ENCODE measurements at places on chromosomes 7 and 10.
A peak's percentile ranks its signal among the peaks of the same experiment; 100 is the strongest.

GRCh38 chr10:53909791-53910190, 891.2 kb downstream of the PCDH15 start:
- DNase-seq = no peak

DNA sequence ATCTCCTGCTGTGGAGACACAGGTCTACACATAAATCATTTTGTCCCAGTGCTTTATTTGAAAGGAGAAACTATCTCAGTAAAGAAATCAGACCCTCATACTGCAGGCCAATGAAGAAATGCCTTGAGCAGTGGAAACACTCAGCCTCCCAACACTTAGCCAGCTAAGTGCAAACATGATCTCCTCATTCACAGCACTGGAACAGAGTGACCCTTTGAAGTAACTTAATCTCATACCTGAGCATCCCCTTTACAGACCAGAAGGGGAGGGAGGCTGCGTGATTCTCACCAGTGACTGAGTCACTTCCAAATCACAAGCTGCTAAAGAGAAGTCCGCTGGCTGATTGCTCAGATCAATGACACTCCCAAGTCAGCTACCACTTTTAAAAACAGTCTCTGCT, 4.5 kb downstream of the CHST15 start:
- DNase-seq = no peak

- DNase-seq = no peak
Measured at GRCh38 chr7:28732071-28732869, 225.9 kb downstream of the TRIL start.

DNA sequence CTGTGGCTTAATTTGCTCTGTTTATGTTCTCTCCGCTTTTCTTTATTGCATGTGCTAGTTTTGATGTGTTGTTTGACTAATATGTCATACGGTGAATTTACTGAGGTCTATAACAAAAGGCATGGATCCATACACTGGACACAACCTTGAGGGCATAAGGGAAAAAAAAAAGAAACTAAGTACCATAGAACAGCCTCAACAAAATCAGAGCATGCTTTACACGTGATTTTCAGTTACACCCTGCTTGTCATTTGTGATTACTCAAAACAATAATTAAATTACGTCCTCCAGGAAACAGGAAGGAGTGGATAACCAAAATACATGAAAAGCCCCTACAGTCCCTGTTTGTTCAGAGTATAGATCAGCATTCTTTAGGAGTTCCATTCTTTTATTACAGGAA, 150.5 kb downstream of the CRPPA start:
- DNase-seq = no peak

DNA sequence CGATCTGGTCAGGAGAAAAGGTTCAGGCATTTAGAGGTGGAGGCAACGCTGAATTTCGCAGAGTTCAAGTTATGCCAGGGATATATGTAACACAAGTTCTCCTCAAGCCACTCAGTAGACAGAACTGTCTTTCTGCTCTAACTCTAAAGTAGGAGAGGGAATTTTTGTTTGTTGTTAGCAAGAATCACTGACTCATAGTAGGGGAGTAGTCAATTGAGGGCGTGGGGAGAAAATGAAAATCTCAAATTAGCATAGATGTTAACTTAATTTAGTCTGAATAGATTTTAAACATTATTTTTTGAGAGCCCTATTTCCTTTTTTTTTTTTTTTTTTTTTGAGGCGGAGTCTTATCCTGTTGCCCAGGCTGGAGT, 34.6 kb downstream of the PSMC2 start:
- no peak for DNase-seq

GRCh38 chr10:35398908-35399307, 62.6 kb downstream of the CCNY start:
- DNase-seq = no peak

DNA sequence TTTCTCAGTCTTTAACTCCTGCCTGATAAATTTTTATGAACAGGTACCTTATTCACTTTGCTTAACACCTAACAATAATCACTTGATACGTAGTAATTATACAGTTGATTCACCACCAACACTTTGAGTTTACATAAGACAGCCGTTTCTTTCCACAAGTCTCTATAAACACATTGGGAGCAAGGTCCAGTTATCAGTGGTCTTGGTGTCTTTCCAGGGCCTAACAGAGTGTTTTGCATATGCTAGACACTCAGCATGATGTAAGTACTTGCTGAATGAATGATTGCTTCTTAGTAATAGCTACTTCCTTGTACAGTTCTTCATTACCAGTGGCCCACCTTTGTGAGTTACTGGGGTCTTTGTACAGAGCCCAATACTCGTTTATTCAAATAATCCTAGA, 6.4 kb downstream of the CLDN12 start:
- no peak for DNase-seq

DNA sequence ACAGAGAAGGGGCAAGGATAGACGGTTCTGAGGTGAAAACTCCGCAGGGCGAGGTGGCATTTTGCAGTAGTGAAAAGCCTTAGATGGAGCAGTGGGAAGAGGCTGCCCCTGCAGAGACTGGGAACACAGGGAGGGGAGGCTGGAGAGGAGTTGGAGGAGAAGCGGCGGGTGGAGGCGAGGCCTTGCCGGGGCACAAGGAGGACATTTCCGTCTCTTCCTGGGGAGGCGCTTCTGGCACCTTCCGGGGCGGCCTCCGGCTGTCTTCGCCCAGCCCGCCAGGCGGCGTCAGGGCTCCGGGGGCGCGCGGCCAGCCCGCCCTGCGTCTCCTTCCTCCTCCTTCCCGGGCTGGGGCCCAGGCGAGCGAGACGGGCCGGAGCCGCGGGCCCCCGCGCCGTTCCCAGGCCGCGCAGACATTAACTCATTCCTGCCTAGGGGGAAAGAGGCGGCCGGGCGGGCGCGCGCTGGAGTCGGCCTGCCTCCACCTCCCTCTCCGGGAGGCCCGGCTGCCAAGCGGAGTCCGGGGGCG, 42.7 kb downstream of the LDB3 start:
- DNase-seq = peak; percentile 10

DNA sequence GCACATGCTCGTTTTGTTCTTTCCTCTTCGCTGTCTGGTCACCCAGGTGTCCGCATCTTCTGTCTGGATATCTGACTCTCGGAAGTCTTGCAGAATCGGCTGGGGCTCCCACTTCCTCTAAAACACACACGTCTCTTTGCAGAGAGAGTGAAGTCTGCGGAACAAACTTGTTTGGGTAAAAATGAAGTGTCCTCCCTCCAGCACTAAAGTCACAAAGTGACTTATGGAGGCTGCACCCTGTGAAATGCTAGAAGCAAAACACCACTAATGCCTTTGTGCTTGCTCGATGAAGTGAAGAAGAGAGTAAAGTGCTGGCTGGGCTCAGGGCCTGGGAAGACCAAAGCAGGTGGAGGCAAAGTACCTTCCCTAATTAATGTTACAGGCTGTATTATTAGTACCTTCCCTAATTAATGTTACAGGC, 71.4 kb downstream of the FGFR2 start:
- no peak for DNase-seq

- no peak for DNase-seq
Measured at GRCh38 chr10:20299034-20299736, 483.0 kb downstream of the PLXDC2 start.

- no peak for DNase-seq
Measured at GRCh38 chr7:158798741-158799140, 30.6 kb downstream of the ESYT2 start.

Measured in AG04449 (cell line).